Activated T-cell treated with anti-CD3 and anti-CD28 coated beads for 48 hours (primary cell): ENCODE measurements at places on chromosomes 13 and 19.
A peak's percentile ranks its signal among the peaks of the same experiment; 100 is the strongest.

DNA sequence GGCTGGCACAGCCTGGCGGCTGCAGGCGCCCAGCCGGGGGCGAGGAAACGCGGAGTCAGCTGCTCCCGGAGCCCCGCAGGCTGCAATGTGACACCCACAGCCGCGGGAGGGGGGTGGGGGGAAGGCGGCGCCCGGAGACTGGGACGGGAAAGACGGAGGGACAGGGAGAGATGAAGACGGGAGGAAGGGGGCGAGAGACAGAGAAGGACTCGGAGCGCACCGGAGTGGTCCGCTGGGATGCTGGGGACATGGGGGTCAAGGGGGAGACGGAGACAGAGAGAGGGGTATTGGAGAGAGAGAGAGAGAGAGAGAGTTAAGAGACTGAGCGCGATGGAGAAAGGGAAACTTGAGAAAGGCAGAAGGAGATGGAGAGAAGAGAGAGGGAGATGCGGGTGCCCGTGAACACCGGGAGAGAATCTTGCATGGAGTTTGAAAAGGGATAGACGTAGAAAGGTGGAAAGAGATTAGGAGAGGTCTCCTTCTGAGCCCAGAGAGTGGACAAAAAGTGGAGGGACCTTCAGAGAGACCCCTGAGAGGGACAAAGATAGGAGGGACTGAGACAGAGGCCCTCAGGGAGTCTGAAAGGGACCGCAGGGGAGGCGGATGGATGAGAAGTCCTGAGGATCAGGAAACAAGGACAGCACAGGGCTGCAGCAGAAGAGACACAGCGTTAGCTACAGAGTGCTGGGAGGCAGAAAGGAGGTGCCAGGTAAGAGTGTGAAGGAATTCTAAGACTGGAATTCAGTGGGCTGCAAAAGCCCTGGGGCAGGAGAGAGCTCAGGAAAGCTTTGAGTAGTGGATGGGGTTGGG is 1.0 kb downstream of the SCN1B start:
- DNase-seq: no peak

DNA sequence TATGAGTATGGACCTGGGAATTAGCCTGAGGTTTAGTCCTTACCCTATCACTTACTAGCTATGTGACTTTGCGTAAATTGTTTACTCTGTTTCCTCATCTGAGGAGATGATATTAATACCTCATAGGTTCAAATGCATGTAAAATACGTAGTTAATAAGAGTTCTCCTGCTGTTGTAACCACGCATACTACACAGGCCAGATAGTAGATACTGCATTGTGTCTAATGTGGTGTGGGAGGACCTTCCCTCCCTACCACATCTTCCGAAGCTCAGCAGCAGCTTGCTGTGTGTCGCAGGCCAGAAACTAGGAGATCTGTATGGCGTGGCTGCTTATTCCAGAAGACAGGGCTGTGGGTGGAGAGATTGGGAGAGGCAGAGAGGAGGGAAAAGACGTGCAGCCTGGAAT is 23.0 kb downstream of the GTF2F2 start:
- no peak for DNase-seq

DNA sequence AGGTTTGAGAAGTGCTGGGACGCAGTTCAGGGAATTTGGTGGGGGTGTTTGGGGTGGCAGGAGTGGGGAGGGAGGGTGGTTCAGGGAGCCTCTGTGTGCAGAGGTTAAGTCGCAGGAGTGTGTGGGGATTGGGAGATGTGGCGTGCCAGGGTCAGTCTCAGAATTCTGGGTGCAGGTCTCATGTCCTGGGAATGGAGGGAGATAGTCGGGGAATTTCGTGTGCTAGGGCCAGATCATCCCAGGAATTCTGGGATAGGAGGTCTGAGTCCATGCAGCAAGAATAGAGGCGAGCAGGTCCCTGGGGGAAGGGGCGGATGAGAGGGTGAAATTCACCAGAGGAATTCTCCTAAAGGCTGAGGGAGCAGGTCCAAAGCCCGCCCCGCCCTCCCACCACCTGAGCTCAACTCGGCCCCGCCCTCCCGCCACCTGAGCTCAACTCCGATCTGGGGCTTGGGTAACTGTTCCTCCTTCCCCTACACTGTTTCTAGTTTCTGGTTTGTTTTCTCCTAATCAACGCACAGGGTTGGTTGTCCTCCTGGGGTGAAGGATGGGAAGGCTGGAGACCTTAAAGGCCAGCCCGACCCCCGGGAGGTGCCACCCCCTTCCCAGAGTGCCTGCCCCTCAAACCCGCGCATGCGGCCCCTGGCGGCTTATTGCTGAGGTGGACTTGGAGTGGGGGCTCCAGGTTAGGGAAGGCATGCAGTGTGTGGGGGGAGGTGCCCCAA is 15.2 kb downstream of the KCNC3 start:
- no peak for DNase-seq

- DNase-seq: no peak
Observed at GRCh38 chr13:105403086-105403485, 1132.4 kb downstream of the EFNB2 start.

- no peak for DNase-seq
Observed at GRCh38 chr19:10037809-10038208, 24.5 kb downstream of the RDH8 start.

GRCh38 chr19:29614046-29614445 is 8.0 kb downstream of the POP4 start:
- DNase-seq: no peak

- DNase-seq: no peak
Observed at GRCh38 chr19:13071444-13072187, 31.0 kb downstream of the LYL1 start.

DNA sequence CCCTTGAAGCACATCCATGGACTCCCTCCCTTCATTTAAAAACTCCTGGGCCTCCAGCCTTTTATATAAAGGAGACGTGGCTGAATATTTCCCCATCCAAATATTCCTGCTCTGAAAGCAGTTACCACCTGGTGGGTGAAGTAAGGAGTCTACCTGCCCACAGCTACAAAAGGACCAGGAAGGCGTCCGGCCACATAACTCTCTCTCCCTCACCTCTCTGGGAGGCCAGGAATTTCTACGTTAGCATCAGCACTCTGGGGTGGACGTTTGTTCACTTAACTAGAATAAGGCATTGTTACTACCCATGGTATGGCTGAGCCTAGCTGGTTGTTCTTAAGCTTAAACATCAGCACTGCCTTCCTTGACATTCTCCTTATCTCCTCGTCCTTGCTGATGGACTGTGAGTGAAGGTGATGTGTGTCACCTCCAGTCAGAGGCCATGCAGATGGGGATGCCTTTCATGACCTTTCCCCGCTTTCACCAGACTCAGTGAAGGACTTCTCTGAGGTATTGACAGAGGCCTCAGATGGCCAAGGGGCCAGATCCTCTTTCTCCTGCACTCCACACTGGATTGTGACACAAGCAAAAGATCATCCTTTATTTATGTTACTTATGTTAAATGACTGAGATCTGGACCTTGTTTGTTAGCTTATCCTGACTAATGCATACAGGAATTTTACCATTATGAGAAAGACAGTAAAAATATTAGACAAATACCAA is 22.2 kb upstream of the KPNA3 start:
- DNase-seq: no peak

- DNase-seq: no peak
Observed at GRCh38 chr13:47252627-47253026, 355.8 kb upstream of the HTR2A start.

DNA sequence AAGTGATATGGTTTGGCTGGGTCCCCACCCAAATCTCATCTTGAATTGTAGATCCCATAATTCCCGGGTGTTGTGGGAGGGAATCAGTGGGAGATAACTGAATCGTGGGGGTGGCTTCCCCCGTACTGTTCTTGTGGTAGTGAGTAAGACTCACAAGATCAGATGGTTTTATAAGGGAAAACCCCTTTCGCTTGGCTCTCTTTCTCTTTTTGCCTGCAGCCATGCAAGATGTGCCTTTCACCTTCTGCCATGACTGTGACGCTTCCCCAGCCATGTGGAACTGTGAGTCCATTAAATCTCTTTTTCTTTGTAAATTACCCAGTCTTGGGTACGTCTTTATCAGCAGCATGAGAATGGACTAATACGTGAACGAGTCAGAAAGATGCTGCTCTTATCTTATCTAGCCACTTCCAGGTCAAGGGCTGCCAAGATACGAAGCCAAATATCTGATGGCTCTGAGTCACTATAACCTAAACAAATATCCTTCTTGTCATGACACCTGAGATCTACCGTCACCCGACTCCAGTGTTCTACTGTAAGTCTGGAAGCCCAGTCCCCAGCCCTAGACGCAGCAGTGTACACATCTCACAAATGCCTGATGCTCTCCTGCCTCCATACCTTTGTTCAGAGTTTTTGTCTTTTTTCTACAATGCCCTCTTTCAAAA is 45.9 kb downstream of the SLC15A1 start:
- no peak for DNase-seq

GRCh38 chr19:397941-398706 is 10.8 kb downstream of the C2CD4C start:
- DNase-seq: no peak

GRCh38 chr13:37657134-37657533 is 58.6 kb upstream of the POSTN start:
- DNase-seq: no peak

GRCh38 chr19:6221878-6222746 is 57.7 kb downstream of the MLLT1 start:
- DNase-seq: no peak

DNA sequence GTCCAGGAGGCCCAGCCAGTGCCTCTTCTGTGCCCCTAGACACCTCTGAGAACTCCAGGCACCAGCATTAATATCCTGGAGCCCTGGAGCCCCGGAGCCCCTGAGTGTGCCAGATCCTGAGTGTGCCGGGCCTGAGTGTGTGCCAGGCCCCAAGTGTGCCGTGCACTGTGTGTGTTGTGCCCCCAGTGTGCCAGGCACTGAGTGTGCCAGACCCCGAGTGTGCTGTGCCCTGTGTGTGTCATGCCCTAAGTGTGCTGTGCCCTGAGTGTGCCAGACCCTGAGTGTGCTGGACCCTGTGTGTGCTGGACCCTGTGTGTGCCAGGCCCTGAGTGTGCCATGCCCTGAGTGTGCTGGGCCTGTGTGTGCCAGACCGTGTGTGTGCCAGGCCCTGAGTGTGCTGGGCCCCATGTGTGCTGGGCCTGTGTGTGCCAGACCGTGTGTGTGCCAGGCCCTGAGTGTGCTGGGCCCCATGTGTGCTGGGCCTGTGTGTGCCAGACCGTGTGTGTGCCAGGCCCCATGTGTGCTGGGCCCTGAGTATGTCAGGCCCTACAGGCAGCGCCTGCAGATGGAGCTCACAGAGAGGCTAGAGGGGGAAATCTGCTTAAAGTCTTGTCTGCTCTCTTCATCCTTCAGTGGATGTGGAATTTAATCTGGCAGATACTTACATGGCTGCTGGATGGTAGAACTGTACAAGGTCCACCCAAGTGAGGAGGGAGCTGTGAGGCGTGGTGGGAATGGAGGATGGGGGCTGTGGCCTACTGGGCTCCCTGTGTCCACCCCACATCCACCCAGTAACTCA is 53.9 kb downstream of the C13orf46 start:
- DNase-seq: no peak

GRCh38 chr13:45474584-45475454 is 10.1 kb downstream of the COG3 start:
- no peak for DNase-seq

DNA sequence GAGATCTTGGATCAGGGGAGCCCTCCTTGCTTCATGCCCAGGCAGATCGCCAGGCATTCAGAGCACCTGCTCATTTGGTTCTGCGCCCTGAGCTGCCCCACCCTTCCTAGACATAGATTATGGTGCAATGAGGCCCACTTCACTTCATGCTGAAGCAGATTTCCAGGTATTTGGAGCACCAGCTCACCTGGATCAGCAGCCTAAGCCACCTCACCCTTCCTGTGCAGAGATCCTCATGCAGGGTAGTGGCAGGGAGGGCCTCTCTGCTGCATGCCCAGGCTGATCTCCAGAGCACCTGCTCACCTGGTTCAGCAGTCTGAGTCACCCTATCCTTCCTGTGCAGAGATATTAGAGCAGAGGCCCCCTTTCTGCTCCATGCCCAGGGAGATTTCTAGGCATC is 1966.1 kb downstream of the PCDH9 start:
- DNase-seq: no peak

GRCh38 chr19:3698386-3698950 is 1.8 kb downstream of the PIP5K1C start:
- DNase-seq: no peak

DNA sequence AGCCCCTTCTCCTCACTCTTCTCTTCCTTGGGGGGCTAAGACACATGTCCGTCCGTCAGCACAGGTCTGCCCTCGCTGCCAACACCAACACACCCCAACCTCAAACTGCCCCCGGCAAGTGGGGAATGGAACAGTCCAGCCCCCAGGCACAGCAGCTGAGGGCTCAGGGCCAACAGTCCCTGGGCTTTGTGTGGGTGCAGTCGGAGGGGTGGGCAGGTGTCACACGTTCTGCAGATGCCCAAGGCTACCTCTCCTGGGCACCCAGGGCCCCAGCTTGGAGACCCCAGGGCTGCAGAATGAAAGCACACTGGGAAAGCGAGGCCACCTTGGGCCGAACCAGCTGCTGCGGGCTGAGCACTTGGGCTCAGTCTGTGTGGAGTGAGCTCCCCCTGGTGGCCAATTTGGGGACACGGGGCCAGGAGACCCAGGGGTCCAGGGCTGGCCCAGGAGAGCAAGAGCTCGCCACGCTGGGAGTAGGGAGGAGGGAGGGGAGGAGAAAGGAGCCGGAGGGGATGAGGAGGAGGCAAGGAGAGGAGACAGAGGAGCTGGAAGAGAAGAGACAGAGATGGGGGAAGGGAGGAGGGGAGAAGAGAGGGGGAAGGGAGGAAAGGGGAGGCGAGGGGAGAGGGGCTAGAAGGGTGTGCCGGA is 14.0 kb upstream of the ATP8B3 start:
- DNase-seq: peak; percentile 63

DNA sequence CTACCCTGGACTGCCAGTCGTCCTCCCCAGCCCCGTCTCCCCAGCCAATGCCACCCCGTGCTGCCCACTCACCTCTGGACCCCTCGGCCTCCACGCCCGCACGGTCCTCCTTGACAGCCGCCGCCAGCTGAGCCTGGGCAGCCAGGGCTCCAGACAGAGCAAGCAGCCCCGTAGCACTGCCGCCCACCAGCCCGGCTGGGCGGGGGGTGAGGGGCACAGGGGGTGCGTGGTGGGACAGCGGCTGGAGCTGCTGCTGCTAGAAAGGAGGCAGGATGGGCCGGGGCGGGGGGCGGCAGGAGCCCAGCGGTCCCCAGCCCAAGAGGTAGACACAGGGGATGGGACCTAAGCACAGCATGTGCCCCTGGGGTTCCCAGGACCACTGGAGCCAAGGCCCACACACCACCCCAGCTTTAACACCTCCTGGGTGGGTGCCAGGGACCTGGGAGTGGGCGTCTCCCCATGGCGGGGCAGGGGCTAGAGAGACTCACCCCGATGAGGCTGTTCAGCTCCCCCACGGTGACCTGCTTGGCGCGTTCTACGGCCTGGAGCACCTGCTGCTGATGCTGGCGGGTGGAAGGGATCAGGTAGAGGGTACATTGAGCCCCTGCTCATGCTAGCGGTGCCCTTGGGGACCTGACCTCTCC is 9.7 kb downstream of the TLE2 start:
- no peak for DNase-seq
